ENCODE measurements at places on chromosomes 11 and 22.

DNA sequence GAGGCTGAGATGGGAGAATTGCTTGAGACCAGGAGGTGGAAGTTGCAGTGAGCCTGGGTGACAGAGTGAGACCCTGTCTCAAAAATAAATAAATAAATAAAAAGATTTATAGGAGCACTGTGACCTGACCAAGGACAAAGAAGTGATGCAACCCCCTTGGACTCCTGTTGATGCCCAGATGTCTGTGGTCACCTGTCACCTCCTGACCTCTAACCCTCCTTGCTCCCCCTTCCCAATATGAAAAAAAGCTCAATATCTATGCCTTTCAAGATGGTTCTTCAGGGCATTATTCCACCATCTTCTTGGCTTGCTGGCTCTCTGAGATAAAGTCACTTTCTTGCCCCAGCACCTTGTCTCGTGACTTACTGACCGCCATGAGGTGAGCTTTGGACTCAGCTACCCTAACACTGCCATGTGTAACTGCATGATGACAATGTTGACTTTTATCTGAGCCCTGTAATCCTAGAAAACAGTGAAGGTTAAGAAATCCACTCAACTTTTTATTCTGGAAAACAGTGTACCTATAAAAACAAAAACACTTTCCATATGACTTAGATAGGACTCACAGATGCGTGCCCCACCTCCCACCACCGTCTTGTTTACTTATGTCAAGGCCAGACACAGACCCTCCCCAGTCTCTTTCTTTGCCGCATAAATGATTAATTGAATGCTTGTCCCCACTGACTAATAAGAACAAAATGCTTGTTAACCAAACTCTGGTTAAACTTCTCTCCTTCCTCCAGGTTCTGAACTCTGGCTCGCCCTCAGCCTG, 360.5 kb downstream of the BUD13 start:
- DNase-seq: no peak

DNA sequence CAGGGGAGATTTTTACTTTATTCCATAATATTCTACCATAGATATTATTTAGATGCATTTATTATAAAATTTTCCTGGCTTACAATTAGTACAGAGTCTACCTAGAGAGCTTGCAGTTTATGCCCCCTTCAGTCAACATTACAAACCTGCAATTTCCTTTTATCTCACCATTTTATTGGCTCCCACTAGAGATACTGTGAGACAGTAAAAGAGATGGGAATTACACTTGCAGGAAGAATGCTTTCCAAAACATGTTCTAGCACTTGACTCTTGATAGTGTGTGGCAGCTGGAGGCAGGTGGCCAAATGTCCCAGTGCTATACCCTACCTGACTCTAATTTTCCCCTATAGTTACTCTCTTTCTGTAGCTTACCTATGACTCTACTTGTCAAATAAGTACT, 863.2 kb downstream of the DLG2 start:
- no peak for DNase-seq

DNA sequence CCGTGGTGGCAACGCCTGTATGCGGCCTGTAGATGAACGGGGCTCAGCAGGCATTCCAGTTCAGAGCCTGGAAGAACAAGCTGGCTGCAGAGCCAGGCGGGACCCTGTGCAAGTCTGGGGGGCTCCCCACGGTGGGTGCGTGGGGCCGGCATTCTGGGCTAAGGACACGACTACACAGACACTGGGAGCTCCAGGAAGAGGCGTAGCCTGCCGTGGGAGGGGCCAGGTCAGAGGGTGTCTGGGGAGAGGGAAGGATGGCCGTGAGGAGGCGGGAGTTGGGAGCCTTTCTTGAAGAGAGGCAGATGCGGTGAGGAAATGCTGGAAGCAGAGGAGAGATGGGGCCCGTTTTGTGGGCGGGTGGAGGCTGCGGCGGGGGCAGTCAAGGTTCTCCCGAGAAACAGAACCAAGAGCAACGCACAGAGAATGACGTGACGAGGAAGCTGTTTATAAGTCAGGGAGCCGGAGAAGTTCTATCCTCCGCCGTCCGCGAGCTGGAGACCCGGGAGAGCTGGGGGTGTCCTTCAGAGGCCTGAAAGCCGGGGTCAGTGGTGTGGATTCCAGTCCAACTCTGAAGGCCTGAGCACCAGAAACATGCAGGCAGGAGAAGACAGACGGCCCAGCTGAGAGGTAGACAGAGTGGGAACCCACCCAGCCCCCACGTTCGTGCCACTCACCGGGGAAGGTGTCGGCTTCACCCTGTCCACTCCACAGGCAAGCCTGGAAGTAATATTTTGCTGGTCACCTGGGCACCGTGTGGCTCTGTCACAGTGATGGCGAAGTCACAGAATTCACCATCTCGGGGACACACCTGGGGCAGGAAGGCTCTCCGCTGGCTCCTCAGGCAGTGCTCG, 529.6 kb downstream of the BRD1 start:
- no peak for DNase-seq

GRCh38 chr11:75508051-75508561, 17.6 kb downstream of the GDPD5 start:
- DNase-seq: no peak

DNA sequence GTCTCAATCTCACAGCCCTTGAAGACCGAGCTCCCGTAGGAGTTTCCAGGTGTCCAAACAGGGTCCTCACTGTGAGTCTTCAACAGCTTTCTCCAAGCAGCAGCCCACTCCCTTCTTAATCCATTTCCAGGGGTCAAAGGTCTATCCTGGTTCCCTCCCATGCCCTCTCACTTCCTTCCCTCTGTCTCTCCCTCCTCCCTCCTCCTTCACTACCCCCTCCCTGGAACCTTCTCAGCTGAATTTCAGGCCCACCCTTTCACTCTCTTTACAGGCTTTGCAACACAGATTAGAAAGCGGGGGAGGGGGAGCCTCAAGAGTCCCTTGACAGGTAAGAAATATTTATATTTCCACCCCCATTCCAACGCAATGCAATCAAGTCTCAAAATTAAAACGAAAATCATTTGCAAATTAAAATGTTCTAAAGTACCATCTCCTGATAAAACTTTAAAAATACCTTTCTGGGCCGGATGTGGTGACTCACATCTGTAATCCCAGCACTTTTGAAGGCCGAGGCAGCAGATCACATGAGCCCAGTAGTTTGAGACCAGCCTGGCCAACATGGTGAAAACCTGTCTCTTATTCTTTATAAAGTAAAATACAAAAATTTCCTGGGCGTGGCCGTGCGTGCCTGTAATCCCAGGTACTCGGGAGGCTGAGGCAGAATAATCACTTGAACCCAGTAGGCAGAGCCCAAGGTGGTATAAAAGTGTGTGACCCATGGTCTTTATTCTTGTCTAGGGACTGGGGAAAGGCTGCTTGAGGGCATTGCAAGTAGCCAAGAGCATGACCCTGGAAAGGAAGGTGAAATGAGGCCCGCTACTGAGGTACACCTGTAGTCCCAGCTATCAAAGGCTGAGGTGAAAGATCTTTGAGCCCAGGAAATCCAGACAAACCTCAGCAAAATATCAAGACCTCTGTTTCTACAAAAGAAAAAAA, 865 bp upstream of the ZNF280A start:
- DNase-seq: no peak

GRCh38 chr11:33514079-33514925, 186.3 kb downstream of the C11orf91 start:
- no peak for DNase-seq

- no peak for DNase-seq
These were observed 203.4 kb downstream of the FAM76B start for GRCh38 chr11:95586155-95586554.

- DNase-seq: no peak
These were observed 48.6 kb upstream of the OLFML1 start for GRCh38 chr11:7436657-7437056.

DNA sequence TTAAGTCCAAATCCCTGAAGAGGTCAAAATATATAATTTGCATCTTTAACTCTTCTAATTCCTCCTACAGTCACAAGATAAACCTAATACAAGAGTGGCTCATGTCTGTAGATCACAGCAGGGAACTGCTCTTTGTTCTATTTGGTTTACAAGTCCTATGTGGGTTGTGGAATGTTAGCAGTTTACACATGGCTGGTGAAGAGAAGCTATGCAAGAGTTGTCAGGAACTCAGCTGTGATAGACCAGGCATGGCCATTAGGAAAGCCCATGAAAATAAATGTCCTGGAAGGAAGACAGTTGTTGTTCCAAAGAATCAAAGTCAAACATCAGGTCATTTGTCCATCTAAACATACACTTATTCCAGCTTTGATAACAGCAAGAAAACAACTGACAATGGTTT, 312.4 kb upstream of the PITPNB start:
- no peak for DNase-seq

DNA sequence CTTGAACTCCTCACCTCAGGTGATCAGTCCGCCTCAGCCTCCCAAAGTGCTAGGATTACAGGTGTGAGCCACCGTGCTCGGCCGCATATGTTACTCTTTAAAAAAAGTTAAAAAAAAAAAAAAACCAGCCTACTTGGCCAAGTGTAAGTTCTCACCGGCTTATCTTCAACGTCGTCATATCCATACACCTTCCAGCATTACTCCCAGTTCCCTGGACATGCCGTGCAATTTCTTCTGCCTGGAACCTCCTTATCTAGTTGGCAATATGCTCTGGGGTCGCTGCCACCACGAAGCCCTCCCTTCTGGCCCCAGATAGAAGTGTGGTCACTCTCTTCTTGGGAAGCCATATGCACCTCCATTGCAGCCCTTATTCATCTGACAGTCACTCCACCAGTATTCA, 36.3 kb upstream of the CBX7 start:
- DNase-seq: no peak

- DNase-seq: no peak
These were observed 187.8 kb downstream of the CHST1 start for GRCh38 chr11:45477588-45477987.

DNA sequence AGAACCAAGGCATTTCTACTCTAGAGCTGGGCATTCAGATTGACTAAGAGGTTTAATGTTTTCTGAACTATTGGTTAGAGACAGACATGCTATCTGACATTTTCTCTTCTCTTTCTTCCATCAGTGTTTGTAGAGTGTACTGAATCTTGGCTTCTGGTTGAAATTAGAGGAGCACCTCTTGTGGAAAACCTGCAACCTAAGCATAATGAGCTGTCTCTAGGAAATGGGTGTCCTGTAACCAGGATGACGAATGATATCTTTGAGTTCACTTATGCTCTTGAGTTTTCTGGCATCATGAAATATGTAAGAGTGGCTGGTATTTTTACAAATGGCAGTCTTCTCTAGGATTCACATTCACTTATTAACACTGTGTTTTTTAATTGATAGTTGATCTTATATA, 19.4 kb downstream of the OOSP4A start:
- DNase-seq: no peak

- no peak for DNase-seq
These were observed 35.0 kb downstream of the TIMP3 start for GRCh38 chr22:32836280-32837123.

DNA sequence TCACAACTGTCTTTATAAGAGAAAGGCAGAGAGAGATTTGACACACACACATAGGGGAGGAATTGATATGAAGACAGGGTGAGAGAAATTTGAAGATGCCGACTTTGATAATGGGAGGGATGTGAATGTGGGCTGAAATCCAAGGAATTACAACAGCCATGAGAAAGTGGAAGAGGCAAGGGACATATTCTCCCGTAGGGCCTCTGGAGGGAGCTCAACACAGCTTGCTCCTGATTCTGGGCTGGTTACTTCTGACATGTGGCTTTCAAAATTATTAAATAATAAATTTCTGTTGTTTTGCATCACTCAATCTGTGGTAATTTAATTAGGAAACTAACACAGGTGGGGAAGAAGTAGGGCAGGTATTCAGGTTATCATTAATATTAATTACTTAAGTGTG, 282.9 kb downstream of the LUZP2 start:
- no peak for DNase-seq

DNA sequence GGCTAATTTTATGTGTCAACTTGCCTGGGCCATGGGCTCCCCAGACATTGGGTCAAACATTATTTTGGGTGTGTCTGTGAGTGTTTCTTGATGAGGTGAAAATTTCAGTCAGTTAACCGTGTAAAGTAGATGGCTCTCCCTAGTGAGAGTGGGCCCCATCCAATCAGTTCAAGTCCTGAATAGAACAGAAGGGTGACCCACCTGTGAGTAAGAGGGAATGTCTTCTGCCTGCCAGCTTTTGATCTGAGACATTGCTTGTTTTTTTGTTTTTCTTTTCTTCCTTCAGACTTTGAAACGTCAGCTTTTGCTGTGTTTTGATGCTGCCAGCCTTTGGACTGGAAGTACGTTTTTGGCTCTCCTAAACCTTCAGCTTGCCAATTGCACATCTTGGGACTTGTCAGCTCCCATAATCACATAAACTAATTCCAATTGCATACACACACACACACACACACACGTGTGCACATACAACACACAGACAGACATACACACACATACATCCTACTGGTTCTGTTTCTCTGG, 300.1 kb downstream of the CNTN5 start:
- no peak for DNase-seq

DNA sequence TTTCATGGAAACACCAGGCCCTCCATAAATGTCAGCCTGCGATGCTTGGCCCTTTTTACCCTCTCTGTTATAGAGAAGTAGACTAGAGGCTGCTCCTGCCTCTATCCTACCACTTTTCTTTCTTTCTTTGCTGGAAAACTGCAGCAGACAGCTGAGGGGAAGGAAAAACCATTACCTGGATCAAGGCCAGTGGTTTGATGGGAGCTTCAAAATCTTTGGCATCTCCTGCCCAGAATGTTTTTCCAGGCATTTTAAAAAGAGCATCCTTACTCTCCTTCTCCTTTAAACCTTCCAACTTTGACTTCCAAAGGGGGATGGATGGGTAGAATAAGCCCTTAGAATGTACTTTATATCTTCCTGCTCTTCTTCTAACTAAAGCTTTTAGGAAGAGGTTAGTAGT, 44.9 kb downstream of the EXT2 start:
- DNase-seq: no peak

- no peak for DNase-seq
These were observed 328.2 kb downstream of the FAM181B start for GRCh38 chr11:82405421-82405820.

DNA sequence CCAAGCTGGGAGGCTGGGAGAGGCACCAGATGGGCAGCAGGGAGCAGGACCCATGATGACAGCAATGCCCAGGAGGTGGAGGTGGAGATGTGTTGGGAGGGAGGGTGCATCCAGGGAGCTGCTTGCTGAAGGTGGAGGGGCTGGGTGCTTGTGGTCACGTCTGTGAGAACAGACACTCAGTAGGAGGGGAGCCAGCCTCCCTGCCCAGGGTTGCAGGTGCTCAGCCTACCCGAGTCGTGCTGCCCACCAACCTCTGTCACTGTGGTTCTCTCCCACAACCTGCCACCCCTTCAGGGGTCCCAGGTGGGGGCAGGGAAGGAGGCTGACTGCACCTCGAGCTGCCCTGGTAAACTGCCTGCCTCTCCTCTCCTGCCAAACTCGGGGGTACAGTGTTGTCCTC, 5.5 kb downstream of the PRDX5 start:
- DNase-seq: no peak

GRCh38 chr11:84313830-84314359, 1027.7 kb upstream of the CCDC90B start:
- DNase-seq: no peak

Measured in cortex of kidney (tissue), 1 donor.